Panc1 (cell line): ENCODE measurements at places on chromosomes 11 and 22.

DNA sequence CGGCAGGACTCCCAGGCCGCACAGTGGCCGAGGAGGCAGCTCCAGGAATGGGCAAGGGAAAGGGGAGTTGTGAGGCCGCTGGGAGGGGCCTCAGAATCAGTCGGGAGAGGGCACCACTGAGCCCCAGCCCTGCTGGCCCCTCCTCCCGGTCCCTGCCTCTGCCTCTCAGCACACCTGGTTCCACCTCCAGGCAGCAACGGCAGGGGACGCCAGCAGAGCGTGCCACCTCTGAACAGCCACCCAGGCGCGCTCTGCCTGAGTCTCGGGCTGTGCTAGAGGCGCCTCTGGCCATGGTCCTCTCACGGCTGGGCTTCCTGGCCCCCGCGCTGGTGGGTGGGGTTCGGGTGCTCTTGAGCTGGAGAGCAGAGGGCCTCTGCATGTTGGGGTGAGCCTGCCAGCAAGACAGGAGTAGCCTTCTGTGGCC lies 33.0 kb downstream of the MOB2 start:
- DNase-seq, result no peak

DNA sequence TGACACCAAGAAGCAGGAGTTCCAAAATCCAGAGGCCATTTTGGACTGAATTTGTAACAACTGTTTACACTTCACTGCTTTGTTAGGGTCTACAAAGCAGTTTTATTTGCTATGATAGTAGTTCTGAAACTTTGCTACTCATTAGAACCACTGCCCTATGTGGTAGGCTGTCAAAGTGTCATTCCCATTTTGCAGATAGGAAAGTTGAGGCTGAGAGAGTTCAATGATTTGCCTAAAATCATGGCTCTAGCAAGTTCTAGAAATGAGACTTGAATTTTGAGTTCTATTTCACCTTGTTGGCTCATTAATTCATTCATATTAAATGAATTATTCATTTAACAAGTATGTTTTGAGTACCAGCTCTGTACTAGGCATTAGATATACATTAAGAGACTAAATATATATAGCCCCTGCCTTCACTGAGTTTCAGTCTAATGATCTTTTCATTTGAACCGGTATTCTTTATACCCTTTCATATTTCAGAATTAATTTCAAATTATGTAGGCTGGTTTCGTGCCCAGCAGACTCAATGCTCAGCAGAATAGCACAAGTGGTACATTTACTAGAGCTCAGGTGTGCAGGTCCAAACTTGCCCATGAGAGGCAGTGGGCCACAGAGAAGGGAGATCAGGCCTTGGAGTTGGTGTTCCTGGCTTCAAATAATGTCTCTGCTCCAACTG lies 93.5 kb downstream of the ME3 start:
- no peak for DNase-seq

DNA sequence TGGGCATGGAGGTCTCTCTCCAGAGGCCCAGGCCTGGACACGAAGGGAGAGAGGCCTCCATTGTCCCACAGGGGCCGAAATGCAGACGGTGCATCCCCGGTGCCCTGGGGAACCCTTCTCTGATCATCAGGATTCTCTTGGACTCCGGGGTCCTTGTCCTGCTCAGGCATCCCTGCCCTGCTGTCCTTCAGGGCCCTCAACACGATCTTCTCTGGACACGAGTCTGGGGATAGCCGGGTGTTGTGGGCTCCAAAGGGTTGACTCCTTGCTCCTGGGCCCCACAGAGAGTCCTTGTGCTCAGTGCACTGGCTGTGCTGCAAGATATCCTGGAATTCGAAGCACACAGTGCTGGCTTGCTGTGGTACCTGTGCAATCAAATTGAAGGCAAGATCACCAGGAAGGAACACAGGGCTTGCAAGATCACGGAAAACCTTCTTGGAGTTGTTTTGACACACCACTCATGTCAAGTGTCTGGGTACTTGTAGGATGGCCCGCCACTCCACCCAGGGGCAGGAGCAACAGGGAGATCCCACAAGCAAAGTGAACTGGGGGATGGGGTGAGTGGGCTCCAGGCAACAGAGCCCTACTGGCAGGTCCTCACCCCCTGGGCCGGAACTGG lies 61.3 kb upstream of the PRODH start:
- no peak for DNase-seq

- DNase-seq, result no peak
Measured at GRCh38 chr11:75576017-75576416, 14.0 kb downstream of the SERPINH1 start.

DNA sequence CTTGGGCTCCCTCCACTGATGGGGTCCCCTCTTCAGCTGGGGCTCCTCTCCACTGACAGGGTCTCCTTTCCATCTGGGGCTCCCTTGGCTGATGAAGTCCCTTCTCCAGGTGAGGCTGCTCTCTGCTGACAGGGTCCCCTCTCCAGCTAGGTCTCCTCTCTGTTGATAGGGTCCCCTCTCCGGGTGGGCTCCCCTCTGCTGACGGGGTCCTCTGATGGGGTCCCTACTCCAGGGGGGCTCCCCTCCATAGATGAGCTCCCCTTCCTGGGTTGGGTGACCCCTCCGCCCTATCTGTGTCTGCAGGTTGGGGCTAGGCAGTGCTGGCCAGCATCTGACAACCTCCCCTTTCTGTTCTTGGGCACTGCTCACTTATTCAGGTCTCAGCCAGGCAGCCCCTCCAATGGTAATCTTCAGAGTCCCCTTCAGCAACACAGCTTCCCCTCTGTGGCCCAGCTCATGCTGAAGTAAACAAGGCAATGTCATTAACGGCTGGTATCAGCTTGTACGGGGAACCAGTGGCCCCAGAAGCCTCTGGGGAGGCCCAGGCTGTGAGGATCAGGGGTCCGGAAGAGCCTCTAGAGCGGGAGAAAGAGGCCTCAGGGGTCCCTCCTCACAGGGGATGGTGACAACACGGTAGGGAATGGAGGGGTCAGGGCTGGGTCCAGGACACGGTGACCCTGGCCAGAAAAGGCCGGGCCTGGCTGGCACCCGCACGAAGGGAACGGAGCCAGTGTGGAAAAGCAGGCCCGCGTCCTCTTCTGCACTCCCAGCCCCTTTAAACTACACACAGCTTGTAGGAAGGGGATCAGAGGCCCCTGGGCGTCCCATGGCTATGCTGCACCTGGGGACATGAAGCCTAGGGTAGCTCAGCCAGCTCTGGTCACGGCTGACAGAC lies 9.6 kb upstream of the CD81 start:
- DNase-seq, result no peak
